Activated naive CD8-positive, alpha-beta T cell treated with anti-CD3 and anti-CD28 coated beads, Interleukin-2, amount 50 U/mL, for 16 hours (primary cell): ENCODE measurements at places on chromosomes 1 and 21.

DNA sequence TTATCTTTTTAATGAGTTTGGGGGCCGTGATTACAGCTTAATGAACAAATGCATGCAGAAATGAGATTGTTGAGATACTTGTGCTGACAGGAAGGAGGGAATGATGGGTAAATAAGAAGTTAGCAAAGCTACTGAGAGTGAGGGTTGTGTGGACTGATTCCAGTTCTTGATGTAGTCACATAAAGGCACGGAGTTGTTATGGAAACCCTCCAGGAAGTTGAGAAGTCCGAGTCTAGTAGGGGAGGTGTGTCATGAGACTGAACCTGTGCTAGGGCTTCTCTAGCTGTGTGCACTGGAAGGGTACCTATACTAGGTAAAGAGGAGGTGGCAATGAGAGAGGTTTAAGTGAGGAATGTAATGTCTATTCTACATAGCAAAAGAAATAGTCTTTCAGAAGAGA, 475.7 kb downstream of the USP25 start:
- no peak for DNase-seq

DNA sequence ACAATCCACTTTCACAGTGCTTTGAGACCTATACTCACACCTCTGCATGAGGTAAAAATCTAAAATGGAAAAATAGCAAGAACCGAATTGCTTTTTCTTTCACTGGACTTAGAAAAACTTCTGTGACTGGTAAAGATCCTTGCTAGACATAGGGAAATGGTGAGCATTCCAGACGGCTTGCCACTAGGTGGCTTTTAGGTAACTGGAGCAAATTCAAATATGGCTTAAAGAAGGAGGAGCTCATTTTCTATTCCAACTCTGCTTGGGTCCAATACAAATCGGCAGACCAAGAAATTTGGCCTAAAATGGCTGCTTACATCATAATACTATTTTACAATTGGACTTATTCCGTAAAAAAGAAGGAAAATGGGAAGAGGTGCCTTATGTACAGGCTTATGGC, 977.9 kb downstream of the ADGRL2 start:
- no peak for DNase-seq

GRCh38 chr1:161824618-161825017, 58.5 kb downstream of the ATF6 start:
- no peak for DNase-seq

DNA sequence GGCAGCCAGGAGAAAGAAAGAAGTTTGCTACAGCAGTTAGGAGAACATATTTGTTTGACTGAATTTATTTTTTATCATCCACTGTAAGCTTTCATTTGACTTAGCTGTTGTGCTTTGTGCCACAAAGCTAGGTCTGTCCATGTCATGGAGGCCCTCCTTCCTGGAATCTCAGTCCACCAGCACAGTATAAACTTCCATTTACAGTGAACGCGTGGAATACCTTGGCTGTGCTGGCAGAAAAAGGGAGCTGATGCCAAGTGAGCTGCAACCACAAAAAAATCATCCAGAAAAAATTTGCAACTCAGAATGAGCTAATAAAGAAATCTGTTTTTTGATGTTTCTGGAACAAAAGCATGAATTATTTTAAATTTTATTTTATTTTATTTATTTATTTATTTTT, 72.6 kb downstream of the ATP6V1G3 start:
- no peak for DNase-seq
